Keratinocyte (primary cell): ENCODE measurements at places on chromosomes 6 and 20. TPM values are rescaled to one million over a fixed set of nuclear protein-coding genes. Genes with fewer than 3 reads are reported as not detected.

Gene ANKRD60
- polyA plus RNA-seq = not detected in 3 replicates

Gene MLN
- polyA plus RNA-seq = not detected in 3 replicates

Gene PHACTR3
- 1.4 to 3.0 TPM (median 2.6 TPM) in 3 replicates for polyA plus RNA-seq

Gene RAB22A
- polyA plus RNA-seq = 16.0 to 22.9 TPM (median 17.1 TPM) in 3 replicates

Gene DBNDD2
- polyA plus RNA-seq = 33.8 to 42.3 TPM (median 37.4 TPM) in 3 replicates

Gene CGAS
- polyA plus RNA-seq = 0.57 to 1.1 TPM (median 1.00 TPM) in 3 replicates

Gene BTBD9
- 4.6 to 6.8 TPM (median 6.5 TPM) in 3 replicates for polyA plus RNA-seq

Gene LTA
- polyA plus RNA-seq = 0.04 TPM in 1 of 3 replicates, not detected in the others

Gene RHAG
- 0.05 TPM in 1 of 3 replicates, not detected in the others for polyA plus RNA-seq

Gene PSORS1C2
- not detected in 3 replicates for polyA plus RNA-seq

Gene OVOL2
- polyA plus RNA-seq = 3.1 to 5.3 TPM (median 4.3 TPM) in 3 replicates

Gene SOX18
- not detected in 3 replicates for polyA plus RNA-seq

DNA sequence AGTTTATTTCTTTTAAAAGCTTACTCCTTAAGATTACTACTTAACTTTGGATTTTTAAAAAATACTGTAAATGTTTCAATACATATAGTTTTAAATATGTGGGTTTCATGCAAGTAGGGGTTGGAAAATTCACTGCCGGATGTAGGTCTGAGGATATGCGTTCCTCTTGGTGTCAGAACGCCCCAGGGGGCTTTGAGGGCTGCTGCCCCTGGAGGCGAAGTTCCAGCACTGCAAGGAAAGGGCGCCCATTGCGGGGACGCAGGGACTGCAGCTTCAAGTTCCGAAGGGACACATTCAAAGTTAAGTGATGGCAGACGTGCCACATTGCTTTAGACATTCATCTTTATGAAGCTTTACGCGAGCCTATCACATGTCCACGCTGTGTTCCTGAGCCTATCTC lies 152.9 kb downstream of the SOD2 start:
- no peak for DNase-seq

GRCh38 chr20:21944227-21944626 lies 238.8 kb downstream of the PAX1 start:
- no peak for DNase-seq

DNA sequence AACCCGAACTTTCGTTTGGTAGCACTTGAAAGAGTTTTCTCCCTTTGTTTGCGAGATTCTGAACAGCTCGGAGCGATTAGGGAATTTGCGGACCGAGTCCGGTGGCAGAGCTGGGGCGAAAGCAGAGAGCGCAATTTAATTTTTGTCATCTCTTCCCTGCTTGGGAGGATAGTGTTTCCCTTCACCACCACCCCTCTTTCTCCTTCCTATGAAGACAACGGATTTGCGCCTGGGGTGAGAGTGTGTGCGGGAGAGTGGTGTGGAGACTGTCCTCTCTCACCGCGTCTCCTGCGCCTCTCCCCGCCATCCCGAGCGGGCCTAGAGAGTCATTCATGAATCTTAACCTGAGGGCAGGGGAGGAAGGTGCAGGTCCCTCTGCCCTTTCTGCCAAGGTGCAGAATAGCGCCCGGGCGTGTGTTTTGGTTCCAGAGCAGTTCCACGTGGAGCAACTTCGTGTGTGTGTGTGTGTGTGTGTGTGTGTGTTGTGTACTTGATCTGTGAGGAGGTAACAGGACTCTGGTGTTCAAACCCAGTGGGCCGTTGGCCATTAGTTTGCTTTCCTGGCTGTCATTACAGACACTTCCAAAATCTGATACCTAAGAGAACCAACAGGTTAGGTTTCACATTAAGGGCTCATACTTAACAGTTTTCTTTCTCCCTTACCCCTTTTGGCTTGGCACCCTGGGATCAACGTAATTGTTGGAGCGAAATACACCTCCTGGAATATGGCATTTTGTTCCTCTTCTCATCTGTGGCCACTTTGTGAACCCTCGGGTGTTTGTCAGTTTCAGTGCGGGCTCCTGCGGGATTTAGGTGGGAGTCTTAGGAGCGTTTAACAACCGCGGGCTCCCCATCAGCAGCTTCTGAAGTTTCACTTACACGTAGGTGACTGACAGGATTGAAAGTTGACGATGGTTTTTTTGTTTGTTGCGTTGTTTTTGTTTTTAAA lies 1.8 kb downstream of the EYA4 start:
- DNase-seq = no peak

GRCh38 chr6:105744815-105745214 lies 341.3 kb upstream of the PRDM1 start:
- no peak for DNase-seq

- no peak for DNase-seq
Measured at GRCh38 chr20:24838546-24839535, 110.2 kb upstream of the CST7 start.

DNA sequence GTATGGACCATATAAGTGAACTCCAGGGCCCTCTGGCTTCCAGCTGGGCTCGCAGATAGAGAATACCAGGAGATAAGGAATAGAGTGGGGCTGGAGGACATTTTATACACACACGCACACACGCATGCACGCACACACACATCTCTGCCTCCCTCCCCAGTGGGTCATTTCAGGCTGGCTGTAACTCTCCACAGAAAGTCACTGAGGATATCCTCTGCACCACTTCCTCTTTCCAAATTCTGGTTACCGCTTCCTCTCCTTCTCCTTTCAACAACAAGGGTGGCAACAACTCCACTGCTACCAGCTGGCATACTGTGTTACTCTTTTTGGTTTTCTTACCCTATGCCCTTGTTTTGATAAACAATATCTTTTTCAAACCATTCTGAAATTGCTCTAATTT lies 280.2 kb downstream of the COL12A1 start:
- DNase-seq = no peak

GRCh38 chr20:50187403-50188051 lies 3.1 kb upstream of the CEBPB start:
- DNase-seq = no peak

DNA sequence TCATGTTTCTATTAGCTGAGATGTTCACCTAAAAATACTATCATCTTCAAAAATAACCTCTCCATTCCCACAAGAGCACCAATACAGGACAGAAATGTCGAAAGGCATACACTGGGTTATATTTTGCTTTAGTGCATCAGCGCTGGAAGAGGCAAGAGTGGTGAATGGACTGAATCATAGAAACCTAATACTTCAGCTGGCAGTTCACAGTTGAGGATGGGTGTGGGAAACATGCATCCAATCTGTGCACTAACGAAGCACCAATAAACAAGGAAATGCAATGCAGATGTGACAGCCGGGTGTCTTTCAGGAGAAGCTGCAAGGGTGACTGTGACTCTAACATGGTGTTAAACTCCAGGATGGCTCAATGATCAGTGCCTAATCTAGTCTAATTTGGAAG lies 365.8 kb downstream of the ESR1 start:
- DNase-seq = no peak

DNA sequence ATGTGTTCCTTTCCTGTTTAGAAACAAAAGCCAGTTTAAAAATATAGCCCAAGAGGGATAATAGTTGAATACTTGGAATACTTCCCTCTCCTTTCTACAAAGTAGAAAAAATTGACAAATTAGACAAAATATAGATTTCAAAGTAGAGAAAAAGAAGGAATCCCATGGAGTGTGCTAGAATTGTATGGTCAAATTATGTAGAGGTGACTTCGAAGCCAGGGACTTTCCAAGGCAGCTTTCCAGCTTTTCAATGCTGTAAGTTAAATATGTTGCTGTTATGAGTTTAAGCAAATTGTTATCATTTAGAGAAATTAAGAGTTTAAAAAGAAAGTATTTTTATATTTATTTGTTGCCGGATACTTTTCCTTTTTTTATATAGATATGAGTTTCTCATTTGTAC lies 415.5 kb upstream of the OPRM1 start:
- DNase-seq = no peak

- DNase-seq = no peak
Measured at GRCh38 chr6:78483553-78484197, 383.7 kb upstream of the IRAK1BP1 start.

GRCh38 chr6:53916804-53917463 lies 122.1 kb downstream of the LRRC1 start:
- DNase-seq = no peak

- DNase-seq = no peak
Measured at GRCh38 chr6:101537753-101538316, 144.3 kb downstream of the GRIK2 start.

DNA sequence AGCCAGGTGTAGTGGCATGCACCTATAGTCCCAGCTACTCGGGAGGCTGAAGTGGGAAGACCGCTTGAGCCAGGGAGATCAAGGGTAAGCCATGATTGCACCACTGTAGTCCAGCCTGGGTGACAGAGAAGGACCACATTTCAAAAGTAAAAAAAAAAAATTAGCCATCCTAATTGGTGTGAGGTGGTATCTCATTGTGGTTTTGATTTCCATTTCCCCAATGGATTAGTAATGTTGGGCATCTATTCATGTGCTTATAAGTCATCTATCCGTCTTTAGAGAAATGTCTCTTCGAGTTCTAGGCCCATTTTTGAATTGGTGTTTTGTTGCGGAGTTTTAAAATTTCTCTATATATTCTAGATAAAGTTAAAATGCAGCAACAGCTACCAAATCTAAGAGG lies 21.7 kb downstream of the ABHD12 start:
- DNase-seq = no peak

DNA sequence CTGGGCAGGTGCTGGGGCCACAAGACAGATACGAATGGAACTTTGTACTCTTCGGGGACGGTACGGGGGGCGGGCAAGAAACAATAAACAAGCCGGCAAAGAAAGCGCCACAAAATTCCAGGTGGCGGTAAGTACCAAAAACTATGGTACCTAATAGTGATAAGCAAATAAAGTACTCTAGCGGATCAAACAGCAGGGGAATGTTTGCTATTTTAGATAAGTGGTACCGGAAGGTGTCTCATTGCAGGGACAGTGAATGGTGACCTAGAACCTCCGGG lies 15.1 kb upstream of the RIPK1 start:
- no peak for DNase-seq

- no peak for DNase-seq
Measured at GRCh38 chr6:165831812-165832510, 168.9 kb upstream of the PDE10A start.

- DNase-seq = no peak
Measured at GRCh38 chr6:15823838-15824414, 161.1 kb upstream of the DTNBP1 start.

DNA sequence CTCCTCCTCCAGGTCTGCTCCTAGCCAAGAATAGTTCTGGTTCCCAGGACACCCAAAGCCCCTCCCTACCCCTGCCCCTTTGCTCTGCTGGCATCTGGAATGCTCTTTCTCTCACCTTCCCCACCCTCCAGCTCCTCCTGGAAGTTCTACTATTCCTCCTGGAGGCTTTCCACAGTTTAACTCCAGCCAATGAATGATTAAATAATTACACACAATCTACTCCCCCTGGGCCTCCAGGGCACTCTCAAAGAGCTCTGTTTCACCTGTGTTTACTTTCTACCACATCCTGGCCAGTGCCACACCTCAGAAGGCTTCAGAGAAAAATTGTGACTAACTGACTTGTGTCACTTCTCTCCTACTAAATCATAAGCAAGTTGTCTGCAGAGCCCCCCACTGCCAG lies 36.2 kb downstream of the GCM1 start:
- DNase-seq = peak; percentile 85

DNA sequence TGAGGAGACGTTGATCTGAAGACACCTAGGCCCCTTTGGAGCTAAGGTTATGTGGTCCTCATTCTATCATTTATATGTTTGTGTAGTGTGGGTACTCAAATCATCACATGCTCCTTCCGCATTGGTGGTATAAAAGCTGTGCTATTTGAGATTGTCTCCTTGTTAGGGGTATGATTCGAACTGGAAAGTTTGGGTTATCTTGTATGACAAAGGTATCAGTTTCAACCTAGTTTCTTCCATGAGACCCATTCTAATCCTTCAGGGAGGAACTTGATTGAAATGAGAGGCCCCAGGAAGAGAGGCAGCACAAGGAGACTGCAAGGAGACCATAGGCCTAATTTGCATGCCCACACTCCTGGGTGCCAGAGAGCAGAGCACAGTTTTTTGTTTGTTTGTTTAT lies 104.2 kb upstream of the TIAM2 start:
- no peak for DNase-seq

DNA sequence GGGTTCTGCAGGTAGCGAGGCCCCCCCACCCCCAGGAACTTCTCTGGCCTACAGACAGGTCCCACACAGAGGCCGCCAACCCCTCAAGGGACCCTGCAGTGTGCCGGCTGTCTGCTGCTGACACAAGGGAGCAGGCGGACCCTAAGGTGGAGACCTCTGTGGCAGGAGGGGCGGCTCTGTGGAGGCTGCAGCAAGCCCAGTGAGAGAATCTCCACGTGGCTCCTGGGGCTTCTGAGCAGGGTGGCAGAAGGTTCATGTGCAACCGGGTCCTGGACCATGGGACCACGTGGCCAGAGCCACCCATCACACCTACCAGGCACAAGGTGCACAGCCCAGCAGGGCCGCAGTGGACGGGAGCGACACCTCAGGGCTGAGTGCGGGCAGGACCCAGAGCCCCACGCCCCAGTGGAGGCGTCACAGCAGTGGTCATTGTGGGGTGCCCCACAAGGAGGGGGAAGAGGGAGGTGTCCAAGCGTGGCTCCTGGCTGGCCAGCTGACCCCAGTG lies 4.3 kb downstream of the ARFRP1 start:
- no peak for DNase-seq

- DNase-seq = no peak
Measured at GRCh38 chr20:41228858-41229257, 88.7 kb downstream of the ZHX3 start.

DNA sequence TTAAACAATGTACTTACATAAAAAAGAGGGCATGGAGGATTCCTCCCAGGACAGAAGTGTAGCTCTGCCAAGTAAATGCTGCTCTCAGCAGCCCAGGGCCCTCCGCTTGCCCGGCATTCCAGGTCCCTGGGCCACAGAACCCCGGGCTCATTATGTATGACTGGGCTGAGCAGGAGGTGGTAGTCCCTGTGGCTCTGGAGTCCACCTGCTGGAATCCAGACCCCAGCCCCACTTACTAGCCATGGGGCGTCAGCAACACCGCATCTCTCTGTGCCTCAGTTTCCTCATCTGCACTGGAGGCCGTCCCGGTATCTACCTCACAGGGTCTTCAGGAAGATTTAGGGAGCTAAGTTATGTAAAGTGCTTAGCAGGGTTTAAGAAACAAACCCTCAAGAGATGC lies 55.4 kb downstream of the PSMG4 start:
- DNase-seq = no peak

GRCh38 chr6:167807756-167808155 lies 19.0 kb upstream of the AFDN start:
- DNase-seq = no peak

GRCh38 chr6:128886706-128887105 lies 3.8 kb downstream of the LAMA2 start:
- DNase-seq = no peak

GRCh38 chr6:78709021-78709420 lies 158.3 kb upstream of the IRAK1BP1 start:
- no peak for DNase-seq

DNA sequence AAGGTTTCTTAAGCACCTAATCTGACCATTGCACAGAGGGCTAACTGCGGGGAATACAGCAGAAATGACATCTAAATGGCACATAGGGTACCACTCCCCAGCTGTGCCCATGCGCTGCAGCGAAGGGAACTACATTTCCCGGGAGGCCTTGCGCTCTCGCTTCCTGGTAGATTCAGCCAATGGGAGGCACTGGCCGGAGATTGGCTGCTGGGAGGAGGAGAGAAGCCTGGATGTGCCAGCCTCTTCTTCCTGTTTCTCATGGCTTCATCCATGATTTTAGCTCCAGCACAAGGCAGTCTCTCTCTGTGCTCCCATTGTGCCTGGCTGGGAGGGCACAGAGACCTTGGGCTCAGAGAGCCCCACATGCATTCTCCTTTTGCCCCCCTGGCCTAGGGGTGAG lies 101.7 kb upstream of the FOXA2 start:
- no peak for DNase-seq

GRCh38 chr6:143150281-143150680 lies 89.6 kb downstream of the AIG1 start:
- DNase-seq = no peak
